ENCODE measurements at places on chromosomes 12 and 14.

GRCh38 chr12:42585841-42586216 lies 3.7 kb downstream of the PRICKLE1 start:
- no peak for DNase-seq

- DNase-seq, result no peak
Measured at GRCh38 chr12:37548266-37548805, 768.2 kb upstream of the ALG10B start.

DNA sequence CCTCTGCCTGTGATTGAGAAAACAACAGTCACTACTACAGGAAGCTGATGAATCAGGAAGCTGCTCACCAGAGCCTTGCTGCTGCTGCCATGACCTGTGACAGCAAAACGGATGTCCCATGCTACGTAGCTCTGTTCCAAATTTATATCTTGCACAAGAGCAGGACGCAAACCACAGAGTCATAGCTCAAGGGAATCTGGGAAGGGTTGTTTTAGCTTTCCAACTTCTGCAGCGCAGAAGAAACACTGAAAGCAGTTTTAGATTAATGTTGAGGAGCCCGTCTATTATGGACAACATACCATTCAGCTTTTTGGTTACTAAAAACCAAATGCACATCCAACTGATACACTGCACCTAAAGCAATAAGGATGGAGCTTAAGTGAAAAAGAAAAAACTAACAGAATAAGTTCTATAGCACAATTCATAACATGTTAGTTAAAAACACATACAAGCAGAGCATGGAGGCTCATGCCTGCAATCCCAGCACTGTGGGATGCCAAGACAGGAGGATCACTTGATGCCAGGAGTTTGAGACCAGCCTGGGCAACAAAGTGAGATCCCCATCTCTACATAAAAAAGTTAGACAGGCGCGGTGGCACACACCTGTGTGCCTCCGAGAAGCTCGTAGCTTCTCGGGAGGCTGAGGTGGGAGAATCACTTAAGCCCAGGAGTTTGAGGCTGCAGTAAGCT lies 1.7 kb upstream of the ANKRD33 start:
- no peak for DNase-seq

DNA sequence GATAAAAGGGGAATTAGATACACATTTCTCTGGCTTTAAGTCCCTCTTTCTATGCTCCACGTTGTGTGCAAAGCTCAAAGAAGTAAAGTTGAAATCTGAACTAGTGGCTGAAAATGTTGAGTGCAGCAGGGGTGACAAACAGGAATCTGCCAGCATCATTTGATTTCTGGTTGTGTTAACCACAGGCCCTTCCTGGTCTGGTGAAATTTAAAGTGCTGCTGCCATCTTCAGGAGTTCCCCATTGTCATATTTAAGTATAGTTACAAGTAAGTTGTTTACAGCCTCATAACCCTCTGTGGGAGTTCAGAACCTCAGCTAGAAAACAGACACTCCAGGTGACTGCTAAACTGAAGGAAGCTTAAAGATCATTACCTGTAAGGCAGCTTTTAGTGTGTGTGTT lies 90.9 kb upstream of the CCDC196 start:
- no peak for DNase-seq

GRCh38 chr12:916240-916639 lies 33.3 kb downstream of the RAD52 start:
- DNase-seq, result no peak

DNA sequence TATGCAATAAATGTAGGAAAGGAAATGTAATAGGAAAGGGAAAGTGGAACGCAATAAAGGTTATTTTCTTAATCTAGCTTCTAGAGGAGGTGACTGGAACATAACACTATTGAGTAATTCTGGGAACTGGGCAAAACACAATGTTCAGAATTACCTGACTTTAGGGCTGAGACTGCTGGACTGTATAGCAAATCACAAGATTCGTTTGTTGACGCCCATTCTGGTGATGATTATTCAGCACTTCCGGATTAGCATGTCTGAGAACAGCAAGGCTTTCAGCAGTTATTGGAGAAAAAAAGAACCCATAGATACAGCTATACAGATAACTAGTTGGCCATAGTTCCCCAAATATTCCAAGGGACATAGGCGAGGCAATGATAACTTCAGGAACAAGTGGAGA lies 2.3 kb upstream of the KLRD1 start:
- DNase-seq, result no peak

DNA sequence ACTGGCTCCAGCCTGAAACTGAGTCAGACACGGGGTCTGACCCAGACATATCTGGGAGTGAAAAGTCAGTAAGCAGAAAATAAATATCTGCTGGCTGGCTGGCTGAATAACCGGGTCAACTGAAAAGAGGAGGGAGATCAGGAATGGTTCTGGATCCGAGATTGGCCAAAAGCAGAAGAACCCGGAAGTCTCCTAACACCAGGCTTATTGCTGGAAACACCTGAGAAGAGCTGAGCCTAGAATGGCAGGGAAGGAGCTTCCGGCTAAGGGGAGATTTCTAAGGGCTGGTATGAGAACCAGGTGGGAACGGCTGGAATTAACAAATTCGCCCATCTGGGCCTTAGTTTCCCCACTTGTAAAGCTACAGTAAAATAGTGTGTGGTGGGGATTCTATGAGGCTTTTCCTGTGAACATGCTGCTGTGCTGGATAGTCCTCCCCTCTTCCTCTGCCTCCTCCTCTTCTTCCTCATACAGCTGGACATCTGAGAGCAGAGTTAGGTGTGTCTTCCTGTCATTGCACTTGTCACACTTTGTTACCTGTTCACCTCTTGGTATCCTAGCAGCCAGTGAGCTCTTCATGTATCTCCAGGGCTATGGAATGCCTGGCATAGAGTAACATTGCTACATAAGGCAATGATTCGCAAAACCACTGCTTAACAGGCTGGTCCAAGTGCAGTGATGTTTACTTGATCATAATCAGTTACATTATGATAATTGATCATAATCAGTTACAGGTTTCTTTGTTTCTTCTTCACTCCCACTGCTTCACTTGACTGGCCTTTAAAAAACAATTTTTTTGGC lies 2.0 kb upstream of the SHMT2 start:
- DNase-seq, result no peak

- DNase-seq, result no peak
Measured at GRCh38 chr12:101877806-101878242, 444 bp downstream of the DRAM1 start.

DNA sequence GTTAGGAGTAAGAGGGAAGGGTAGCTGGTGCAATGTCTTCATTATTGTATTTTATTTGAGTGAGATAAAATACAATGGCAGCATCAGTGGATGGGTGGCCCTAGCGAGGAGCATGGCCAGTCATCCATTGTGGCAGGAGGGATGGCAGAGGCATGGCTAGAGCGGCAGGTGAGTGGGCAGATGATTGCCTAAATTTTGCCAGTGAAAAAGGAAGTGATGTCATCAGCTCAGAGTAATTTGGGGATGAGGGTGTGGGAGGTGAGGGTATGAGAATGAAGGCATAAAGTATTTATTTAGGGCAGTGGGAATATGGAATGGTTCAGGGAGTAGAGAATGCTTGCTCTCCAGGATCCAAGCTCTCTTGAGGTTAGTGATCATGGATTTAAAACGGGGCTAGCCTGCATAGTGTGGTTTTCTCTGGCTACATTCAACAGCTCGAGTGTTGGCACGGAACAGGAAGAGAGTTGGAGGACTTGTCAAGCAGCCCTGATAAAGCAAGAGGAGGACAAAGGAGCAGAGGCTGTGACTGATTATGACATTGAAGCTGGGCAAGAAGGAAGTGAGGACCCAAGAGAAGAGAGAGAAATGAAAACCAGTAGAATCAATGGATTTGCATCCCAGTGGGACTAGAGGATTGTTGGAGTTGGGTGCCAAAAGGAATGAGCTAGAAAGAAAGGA lies 18.7 kb upstream of the SERPINA6 start:
- no peak for DNase-seq

GRCh38 chr12:47878293-47878917 lies 26.4 kb downstream of the VDR start:
- DNase-seq, result no peak

GRCh38 chr14:69093631-69094421 lies 59.1 kb downstream of the DCAF5 start:
- DNase-seq, result no peak

- DNase-seq, result peak; percentile 43
Measured at GRCh38 chr12:44847888-44848702, 28.0 kb downstream of the NELL2 start.

DNA sequence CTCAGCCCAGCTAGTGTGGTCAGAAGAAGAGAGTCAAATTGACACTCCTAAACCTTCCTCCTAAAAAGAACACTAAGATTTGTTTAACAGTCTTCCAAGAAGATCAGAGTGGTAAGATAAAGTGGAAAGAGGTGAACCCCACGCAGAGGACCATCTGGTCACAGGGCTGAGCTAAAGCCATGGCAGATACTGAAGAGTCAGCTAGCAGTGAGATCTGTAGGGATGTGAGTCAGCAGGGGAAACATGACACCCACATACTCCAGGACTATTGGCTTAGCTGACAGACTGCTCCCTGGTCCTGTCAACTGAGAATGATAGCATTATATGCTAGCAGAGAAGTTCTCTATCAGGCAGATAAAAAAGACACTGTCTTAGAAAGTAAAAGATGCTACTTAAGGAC lies 269.4 kb upstream of the ALG10 start:
- no peak for DNase-seq

- DNase-seq, result no peak
Measured at GRCh38 chr14:92934196-92935085, 11.5 kb downstream of the CHGA start.

GRCh38 chr12:92289629-92290349 lies 144.1 kb upstream of the BTG1 start:
- no peak for DNase-seq

- DNase-seq, result no peak
Measured at GRCh38 chr14:28946267-28946666, 179.7 kb downstream of the FOXG1 start.

- no peak for DNase-seq
Measured at GRCh38 chr14:97490521-97491070, 693.4 kb downstream of the VRK1 start.

- no peak for DNase-seq
Measured at GRCh38 chr12:5783289-5783920, 161.7 kb downstream of the ANO2 start.

DNA sequence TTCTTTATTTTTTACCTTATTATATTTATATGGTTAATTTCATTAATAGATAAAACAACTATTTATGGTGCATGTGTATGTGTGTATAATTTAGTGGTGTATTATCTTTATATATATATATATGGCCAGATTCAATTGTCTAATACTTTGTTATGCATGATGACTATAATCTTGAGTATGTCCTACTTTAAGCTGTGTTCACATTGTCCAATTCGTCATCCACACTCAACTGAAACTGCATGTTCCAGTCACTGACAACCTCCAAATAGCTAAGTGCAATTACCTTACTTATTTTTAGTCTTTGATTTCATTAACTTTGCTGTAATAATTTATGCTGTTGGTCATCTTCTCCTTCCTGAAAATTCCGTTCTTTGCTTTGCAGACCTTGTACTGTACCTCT lies 306.5 kb upstream of the TMTC1 start:
- no peak for DNase-seq

GRCh38 chr12:12229556-12230092 lies 37.2 kb downstream of the LRP6 start:
- DNase-seq, result no peak

DNA sequence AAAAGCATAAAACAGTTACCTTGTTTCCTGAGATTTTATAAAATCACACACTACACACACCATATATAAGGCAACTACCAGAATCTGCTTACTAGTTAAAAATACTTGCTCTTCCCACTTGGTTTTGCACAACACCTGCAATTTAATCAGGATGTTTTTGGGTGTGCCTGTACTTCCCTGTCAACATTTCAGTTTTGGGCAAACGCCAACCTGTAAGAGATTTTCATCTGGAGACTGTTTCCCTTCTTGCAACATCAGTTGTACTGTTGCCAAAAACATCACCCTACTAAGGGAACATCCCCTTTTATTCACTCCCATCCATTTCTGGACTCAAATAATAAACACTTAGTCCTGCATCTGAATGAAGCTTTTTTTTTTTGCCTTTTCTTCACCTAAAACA lies 172.3 kb downstream of the DUSP6 start:
- DNase-seq, result no peak

DNA sequence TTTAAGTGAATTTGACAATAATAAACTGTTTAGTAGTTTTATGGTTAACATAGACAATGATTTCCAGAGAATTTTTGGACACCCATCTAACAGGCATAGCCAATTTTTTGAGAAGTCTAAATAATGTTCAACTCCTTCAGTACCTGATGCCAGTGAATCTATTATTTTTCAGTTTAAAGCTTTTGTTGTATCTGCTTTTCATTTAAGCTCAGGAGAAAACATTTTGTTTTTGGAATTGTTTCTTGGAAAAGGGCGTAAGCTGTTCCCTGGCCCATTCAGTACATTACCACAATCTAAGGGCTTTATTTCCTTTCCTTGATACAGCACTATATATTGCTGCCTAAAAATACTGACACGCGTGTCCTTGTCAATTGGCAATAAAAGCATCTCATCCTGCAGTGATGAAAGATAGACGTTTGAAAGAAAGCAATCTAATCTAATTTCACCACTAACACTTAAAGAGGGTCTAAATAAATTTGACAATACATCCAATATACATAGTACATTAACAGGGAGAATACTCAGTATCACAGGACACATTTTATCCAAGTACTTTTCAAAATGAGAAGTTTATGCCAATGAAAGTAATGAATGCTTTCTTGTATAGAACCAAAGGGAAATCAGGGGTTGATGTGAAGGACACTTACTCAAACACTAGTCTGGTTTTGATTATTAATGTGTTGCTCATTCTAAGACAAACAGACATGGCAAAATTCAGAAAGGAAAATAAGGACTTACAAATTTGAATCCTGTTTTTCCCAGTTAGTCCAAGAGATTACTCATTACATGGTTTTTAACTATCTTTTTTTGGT lies 104.2 kb upstream of the LGR5 start:
- no peak for DNase-seq

GRCh38 chr12:133130808-133131128 lies 341 bp downstream of the ZNF10 start:
- peak; percentile 1 for DNase-seq

DNA sequence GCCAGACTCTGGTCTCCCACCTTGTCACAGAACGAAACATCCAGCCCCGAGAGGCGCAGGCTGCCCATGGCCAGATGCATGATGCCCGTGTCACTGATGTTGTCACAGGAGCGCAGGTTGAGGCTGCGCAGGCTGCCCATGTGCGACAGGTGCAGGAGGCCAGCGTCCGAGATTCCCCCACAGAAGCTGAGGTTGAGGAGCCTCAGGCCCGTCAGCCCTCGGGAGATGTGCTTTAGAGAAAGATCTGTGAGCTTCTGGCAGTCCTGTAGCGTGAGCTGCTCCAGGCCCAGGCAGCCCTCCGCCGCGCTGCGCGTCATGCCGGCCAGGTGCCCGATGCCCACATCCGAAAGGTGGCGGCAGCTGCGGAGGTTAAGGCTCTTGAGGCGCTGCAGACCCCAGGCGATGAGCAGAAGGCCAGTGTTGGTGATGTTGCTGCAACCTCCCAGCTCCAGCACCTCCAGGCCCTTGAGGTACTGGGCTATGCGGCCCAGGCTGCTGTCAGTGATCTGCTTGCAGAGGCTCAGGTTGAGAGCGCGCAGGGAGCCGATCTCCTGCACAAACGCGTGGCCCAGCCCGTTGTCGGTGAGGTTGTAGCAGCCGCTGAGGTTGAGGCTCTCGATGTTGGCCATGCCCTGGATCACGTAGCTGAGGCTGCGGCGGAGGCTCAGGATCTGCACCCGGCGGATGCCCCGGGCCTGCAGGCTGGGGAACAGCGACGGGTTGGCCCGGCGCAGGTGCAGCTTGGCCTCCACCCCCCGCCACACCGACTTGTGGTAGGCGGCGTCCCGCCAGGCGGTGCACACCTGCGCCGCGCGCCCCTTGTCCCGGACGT lies 991 bp downstream of the FBXL14 start:
- no peak for DNase-seq

- DNase-seq, result no peak
Measured at GRCh38 chr14:69538766-69539165, 35.9 kb downstream of the CCDC177 start.

GRCh38 chr14:99249389-99249788 lies 22.6 kb downstream of the BCL11B start:
- no peak for DNase-seq
